ENCODE measurements at places on chromosomes 1 and 21.

DNA sequence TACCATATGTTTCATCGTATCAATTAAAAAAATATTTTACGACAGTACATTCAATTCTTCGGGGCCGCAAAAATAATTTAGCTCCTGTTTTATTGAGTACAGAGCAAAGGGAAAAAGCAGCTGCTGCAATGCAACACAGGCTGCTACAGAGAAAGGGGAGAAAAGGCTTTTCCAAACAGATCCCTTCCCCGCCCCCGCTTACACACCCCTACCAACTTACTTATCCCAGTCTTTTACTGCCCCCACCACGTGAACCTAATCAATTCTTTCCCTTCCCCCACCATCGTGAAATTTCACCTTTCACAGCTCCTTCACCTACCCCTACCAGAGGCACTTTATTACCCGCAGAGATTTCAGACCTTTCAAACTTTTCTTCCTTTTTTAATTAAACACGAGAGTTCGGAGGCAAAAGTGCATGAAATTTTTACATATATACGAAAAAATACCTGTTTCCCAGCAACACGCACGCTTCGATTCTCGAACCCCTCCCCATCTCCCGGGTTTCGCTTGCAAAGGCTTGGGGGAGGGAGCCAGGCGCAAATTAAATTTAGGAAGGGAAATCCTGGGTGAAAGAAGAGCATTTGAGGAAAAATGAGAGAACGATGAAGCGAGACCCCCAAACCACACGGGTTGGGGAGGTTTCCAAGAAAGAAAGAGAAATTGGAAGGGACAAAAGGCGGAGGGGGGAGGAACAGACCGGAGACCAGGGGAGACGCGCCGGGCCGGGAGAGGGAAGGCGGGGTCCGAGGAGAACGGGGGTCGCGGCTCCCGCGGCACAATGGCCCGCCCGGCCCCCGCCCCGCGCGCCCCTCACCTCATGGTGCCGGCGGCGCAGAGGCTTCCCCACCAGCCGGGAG, 823 bp downstream of the ENAH start:
- no peak for DNase-seq

DNA sequence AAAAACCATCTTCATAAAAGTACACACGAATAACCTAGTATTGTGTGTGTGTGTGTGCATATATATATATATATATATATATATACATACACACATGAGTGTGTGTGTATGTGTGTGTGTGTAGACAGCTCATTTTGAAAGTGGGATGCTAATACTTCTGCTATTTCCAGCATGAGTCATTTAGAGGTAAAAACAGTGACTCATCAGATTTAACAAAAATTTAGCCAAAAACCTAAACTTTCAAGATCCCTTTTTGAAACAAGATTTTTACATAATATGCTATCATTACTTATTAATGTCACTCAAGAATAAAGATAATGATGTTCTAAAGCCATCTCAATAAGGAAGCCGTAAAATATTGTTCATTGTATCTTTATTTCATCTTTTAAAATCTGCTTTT, 35.6 kb upstream of the ADGRL4 start:
- no peak for DNase-seq

DNA sequence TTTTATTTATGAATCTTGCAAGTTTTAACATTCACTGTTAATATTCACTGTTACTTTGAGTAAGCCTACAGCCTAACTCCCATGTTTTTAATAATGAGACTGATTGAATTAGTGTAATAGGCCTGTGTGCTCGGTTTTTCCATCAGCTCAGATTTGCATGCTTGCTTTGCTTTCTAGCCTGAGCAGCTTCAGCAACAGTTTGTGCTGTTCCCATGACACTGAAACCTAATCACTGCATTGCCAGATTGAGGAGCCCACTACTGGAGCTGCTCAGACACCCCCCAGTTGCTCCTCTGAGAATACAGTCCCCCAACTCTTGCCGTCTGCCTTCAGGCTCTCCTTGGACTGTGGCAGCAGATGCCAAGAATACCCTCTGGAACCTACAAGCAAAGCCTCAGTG, 695.4 kb downstream of the BRINP3 start:
- DNase-seq: no peak

- DNase-seq: no peak
Measured at GRCh38 chr1:30400507-30400906, 322.9 kb downstream of the MATN1 start.

DNA sequence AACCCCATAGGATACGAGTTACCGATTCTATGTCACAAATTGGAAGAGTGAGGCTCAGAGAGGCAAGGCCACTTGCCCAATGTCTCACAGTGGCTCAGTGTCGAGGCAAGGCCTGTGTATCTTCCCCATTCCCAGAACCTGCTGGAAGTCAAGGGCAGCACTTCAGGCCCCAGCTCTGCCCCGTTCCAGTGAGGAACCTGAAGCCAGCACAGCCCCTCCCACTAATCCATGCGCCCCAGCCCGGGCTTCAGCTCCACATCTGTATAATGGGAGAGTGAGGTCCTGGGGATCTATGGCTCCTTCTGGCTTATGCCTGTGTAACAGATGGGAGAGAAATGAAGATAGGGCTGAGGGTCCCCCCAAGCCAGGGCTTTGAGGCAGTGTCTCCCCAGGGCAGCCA, 56.3 kb downstream of the CASZ1 start:
- DNase-seq: no peak

GRCh38 chr1:55127827-55128343, 87.3 kb downstream of the USP24 start:
- no peak for DNase-seq

- DNase-seq: no peak
Measured at GRCh38 chr1:209102531-209102930, 481.0 kb upstream of the CAMK1G start.

GRCh38 chr1:95216292-95216990, 17.6 kb upstream of the RWDD3 start:
- DNase-seq: no peak

- no peak for DNase-seq
Measured at GRCh38 chr1:30885570-30886522, 22.7 kb downstream of the SDC3 start.

DNA sequence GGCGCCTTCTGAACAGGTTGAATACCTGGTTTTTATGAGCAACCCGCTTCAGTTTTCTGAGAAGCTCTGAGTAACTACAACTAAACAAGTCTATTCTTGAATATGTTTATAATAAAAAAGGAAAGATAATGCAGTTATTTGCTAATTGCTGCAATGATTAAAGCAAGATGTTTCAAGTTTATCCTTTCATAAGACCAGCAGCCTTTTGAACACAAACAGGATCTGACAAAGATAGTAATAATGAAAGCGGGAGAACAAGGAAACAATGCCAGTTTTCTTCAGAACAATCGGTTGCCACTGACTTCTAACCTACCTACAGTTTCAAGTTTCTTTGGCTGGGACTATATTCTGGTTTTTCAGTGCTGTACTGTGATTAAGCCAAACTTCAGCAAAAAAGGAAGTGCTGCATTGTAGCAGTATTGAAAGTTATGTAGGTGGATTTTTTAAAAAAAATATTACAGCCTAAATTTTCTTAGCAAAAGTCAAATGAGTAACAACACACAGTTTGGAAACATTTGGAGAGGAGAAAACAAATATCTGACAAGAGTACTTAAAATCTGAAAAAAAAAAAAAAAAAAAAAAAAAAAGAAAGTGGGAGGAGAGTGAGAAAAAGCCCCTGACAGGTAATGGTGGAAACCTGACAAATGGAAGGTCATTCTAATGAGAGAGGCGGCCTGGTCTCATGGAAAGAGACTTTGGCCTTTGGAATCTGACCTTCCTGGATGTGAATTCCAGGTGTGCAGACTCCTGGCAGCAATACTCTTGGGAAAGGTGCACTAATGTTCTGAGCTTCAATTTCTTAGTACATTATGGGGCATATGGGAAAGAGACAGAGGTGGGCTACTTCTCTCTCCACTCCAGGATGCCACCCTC, 11.4 kb downstream of the KCNJ15 start:
- DNase-seq: no peak

DNA sequence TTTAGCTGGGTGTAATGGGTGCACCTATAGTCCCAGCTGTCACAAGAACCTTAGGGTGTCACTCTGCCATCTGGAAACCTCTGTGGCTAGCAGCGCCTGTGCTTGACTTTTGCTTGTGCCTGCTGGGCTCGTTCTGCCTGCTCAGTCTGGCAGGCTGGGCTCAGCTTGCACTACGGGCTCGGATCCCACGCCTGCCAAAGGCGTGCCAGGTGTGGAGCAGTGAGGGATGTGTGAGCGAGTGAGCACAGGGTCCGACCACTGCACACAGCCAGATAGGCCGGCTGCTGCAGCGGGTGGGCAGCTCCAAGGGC, 2.8 kb upstream of the LSM10 start:
- DNase-seq: no peak

DNA sequence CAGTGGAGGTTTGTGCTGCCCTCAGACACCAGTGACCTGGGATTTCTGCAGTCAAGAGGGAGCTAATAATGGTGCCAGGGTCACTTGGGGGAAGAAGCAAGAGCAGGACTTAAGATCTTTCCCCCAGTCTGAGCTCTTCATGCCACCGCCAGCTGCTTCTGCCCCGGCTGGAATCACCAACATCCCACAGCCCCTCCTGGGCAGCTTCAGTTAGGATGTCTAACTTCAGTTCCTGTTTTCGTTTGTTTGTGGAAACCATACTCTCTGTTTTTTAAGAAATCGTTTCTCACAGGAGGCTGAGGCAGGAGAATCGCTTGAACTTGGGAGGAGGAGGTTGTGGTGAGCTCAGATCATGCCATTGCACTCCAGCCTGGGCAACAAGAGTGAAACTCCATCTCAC, 25.6 kb upstream of the PRDM2 start:
- no peak for DNase-seq

DNA sequence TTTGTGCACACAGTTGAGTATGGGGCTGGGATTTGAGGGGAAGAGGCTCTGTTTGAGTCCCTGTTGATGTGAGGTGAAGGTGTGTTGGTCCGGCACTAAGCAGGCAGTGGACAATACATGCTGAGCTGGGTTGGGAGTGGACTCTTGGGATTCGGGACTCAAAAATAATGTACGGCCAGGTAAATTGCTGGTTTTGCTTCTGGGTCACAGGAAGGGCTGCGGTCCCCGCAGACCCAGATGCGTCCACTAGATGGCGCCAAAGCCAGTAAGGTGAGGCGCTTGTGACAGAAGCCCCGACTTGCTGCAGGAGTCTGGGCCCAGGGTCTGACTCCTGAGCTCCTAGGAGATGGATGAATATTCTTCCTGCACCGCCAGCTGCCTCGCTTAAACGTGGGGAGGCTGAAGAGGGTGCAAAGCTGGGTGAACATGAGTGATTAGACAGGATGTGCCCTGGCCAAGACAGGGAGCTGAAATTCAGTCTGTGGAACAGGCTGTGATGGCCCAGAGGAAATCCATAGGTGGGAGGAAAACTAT, 61.4 kb downstream of the ACBD3 start:
- DNase-seq: peak; percentile 59

GRCh38 chr1:41400225-41400624, 39.0 kb downstream of the FOXO6 start:
- DNase-seq: no peak

GRCh38 chr1:205811660-205812059, 1.3 kb downstream of the SLC41A1 start:
- DNase-seq: no peak

GRCh38 chr21:36946949-36947356, 19.5 kb downstream of the HLCS start:
- no peak for DNase-seq

DNA sequence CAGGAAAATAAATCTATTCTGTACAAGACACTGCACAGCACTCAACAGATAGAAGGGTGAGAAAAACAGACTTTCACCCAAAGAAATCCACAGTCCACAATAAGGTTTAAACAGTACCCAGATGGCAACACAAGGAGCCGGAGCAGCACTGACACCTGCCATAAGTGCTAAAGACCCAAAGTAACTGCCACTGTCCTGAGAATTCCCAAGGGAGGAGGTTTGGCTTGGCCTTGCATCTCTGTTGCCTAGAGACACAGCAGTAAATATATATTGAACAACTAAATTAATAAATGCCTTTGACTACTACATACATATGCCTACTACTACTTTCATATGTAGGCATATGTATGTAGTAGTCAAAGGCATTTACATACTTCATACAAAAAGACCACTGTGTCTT, 68.0 kb downstream of the VAV3 start:
- DNase-seq: no peak

- DNase-seq: no peak
Measured at GRCh38 chr1:99590578-99591209, 55.2 kb upstream of the PALMD start.

DNA sequence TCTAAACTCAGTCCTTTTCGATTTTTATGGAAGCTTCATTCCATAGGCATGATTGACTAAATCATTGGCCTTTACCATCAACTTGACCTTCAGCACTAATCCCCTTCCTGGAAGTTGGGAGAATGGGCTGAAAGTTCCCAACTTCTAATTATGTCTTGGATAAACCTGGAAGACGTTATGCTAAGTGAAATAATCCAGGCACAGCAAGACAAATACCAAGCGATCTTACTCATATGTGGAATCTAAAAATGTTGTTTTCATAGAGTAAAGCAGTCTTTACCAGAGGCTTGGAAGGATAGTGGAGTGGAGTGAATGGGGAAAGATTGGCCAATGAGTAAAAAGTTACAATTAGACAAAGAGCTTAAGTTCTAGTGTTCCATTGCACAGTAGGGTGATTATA, 1453.2 kb downstream of the PLA2G4A start:
- no peak for DNase-seq

GRCh38 chr1:184068354-184068753, 16.8 kb downstream of the TSEN15 start:
- DNase-seq: no peak

- no peak for DNase-seq
Measured at GRCh38 chr1:68178821-68179490, 53.4 kb downstream of the WLS start.
